ENCODE measurements at places on chromosomes 12 and 14.

- DNase-seq: no peak
Measured at GRCh38 chr12:118061873-118062843, 1.2 kb upstream of the WSB2 start.

GRCh38 chr14:24941719-24942118 is 108.2 kb downstream of the STXBP6 start:
- DNase-seq: no peak

- DNase-seq: no peak
Measured at GRCh38 chr14:20719777-20720176, 25.9 kb upstream of the EDDM3A start.

- DNase-seq: no peak
Measured at GRCh38 chr14:99879401-99880295, 86.4 kb downstream of the EML1 start.

- DNase-seq: no peak
Measured at GRCh38 chr12:93520454-93520853, 52.0 kb upstream of the SOCS2 start.

Data from smooth muscle cell of the brain vasculature (primary cell).